ENCODE measurements at places on chromosomes 12 and 14.

DNA sequence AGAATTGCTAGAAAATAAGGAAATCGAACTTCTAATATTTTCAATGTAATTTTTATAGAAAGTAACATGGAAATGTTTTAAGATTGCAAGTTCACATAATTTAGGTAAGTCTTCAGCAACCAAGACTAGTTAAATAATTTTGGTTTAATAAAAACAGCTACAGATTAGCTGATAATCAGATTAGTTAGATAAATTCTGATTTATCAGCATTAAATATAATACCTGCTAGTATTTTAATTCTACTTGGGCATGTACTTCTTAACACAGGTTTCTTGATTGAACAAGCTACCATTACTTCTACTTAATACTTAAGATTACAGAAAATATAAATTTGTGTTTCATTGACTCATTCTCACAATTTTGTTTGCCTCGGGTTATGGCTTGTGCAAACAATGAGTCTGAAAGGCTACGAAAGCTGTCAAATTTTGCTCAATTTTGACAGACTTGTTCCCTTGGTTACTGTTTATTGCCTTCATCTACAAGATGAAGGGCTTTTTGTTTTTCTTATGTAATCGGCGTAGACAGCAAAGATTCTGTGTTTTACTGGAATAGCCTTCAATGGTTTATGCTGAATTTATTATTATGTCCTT lies 116.1 kb upstream of the NUDT4 start:
- no peaks in the 10 kb centered on the region for H3K27me3 ChIP-seq
- no peak overlapping the region for H3K27ac ChIP-seq
- no peaks in the 10 kb centered on the region for H3K4me1 ChIP-seq
- no peak overlapping the region for H3K4me3 ChIP-seq
- DNase-seq = no peak

DNA sequence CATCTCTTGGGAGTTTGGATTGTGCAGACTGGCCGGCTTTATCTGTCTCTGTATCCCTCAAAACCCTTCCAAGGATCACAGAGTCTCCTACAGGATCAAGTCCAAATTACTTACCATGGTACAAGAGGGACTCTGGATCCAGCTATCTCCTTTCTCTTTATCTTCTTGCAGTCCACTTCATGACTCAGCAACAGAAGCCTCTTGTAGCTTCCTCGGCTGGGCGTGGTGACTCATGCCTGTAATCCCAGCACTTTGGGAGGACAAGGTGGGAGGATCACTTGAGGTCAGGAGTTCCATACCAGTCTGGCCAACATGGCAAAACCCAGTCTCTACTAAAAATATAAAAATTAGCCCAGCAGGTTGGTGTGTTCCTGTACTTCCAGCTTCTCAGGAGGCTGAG lies 189.7 kb downstream of the BCAT1 start:
- H3K36me3 ChIP-seq = no peaks in the 10 kb centered on the region
- H3K4me3 ChIP-seq = no peak overlapping the region
- H3K4me1 ChIP-seq = no peaks in the 10 kb centered on the region
- H3K27ac ChIP-seq = no peak overlapping the region
- no peak for DNase-seq

- H3K36me3 ChIP-seq = no peaks in the 10 kb centered on the region
- H3K27me3 ChIP-seq = no peaks in the 10 kb centered on the region
- H3K4me1 ChIP-seq = no peaks in the 10 kb centered on the region
- no peak overlapping the region for H3K4me3 ChIP-seq
Observed at GRCh38 chr12:5665615-5666014, 233.7 kb downstream of the NTF3 start.

DNA sequence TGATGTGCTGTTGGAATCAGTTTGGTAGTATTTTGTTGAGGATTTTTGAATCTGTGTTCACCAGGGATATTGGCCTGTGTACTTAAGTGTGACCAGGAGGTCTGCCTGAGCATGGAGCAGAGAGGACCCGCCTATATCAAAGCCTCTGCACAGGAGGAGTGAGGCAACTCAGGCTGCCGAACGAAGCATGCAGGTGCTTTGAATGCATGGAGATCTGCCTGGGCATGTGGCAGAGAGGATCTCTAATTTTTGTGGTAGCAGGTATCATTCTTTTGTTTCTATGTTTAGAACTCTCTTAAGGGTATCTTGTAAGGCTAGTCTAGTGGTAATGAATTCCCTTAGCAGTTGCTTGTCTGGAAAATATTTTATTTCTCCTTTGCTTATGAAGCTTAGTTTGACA lies 26.9 kb downstream of the RAB3IP start:
- DNase-seq = no peak
- no peaks in the 10 kb centered on the region for H3K27me3 ChIP-seq
- peaks cover 46% of the 10 kb centered on the region for H3K36me3 ChIP-seq
- H3K27ac ChIP-seq = no peak overlapping the region
